ENCODE measurements at places on chromosomes 1 and 21. TPM values are rescaled to one million over a fixed set of nuclear protein-coding genes. Genes with fewer than 3 reads are reported as not detected.

Gene KCNE2
- not detected for total RNA-seq

DNA sequence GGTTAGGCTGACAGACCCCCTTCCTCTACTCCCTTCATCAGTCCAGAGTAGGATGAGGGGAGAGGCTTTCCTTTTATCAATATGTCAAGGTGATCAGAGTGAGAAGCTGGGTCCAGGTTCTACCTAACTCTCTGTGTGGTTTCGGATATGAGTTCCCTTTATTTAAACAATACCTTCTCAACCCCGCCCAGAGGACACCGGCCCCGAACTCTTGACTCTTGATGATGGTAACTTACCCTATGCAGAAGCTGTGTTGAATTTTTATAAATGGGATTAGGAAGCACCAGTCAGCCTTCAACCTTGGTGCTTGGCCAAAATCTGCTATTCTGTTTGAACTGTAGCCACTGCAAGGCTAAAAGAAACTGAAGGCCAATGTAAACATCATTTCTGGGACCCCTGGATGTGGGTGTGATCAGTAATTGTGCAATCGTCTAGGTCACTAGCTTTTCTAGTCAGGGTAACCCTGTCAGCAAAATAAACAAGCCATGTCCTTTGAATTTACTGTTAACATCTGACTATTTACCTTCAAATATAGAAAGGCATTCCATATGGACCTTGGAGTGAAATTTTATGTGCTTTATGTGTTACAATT, 398.3 kb downstream of the SEC16B start:
- DNase-seq = no peak

DNA sequence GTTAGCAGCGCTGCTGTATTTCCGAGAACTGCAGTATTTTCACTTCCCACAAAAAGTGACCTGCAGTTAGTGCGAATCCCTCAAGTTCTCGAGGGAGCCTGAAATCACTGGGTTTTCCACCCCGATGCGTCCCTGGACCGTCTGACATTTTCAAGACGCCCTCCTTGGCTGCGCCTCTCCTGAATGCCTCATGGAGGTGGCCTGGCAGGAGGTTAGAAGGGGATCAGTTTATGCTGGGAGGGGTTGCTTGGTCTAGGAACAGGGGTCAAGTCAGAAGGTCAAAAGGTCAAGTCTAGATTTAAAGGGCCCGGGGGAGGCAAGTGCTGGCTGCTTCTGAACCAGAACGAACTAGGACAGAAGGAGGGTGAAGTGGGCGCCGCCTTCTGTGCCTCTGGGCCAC, 176.8 kb downstream of the PRDM16 start:
- DNase-seq = no peak

GRCh38 chr1:61005614-61006580, 76.5 kb upstream of the NFIA start:
- no peak for DNase-seq

DNA sequence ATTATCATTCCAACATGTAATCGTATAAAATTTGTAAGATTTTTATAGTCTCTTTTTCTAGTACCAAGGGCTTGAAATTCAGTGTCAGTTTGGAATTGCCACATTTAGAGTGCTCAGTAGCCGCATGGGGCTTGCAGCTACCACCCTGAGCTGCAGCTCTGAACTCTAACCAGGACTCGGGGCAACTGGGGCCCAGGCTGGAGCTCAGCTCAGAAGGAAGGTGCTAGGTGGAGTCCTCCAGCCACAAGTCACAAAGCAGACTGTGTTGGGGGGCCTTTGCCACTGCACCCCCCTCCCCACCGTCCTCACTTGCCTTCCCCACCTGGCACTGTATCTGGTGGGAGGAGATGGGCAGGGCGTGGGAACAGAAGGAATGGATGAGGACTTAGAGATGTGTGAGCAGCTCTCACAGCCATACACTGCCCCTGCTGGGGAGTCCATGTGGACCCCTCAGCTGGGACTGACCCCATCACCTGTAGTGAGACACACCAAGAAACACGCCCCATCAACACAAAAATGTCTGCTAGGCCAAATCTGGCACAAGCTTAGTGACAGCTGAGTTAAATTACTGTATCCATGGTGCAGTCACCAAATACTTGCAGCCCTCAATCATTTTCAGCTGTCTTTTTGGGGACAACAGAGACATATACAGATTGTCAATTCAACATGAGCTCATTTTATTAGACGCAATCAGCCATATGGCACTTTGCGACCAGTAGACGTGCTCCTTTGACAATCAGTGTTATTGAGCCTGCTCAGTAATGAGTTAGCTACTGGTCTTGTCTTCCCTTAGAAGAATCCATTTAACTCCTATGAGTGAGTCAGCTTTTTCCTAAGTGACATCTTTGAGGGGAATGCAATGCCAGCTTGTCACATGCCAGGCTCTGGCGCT, 241.7 kb upstream of the RAB4A start:
- DNase-seq = no peak

GRCh38 chr1:22287946-22288520, 145.1 kb upstream of the WNT4 start:
- no peak for DNase-seq

GRCh38 chr1:57007948-57008347, 42.1 kb upstream of the C8B start:
- DNase-seq = no peak

Gene SPTA1
- total RNA-seq = not detected

Gene ANGPTL1
- 1.7 TPM for total RNA-seq

- no peak for DNase-seq
Observed at GRCh38 chr1:18126616-18127015, 19.0 kb downstream of the IGSF21 start.

DNA sequence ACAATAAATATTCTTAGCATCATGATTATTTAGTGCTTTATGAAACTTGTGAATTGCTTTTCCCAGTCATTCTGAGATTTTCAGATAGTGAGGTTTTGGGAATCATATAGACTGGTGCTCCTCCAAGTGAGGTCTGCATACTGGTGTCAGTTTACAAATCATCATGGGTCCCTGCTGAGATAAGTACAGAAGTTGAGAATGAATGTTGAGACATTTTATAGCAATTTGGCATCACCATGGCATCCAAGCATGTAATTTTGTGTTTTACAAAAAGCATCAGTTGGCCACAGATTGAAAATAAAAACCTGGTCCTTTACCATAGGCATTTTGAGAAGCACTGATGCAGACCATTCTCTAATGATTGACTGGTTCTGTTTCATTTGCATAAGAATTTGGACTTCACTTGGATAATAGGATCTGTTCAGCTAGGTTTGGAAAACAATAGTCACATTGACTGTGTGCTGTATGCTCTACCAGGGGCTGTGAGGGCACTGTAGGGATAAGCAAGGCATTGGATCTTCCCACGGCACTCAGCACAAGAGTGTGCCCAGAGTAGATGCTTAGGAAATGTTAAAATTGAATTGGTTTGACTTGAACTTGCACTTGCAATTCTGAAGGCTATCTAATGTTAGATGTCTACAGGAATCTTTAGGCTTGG, 79.0 kb upstream of the JUN start:
- no peak for DNase-seq

GRCh38 chr21:41245509-41246135, 71.0 kb upstream of the FAM3B start:
- DNase-seq = no peak

DNA sequence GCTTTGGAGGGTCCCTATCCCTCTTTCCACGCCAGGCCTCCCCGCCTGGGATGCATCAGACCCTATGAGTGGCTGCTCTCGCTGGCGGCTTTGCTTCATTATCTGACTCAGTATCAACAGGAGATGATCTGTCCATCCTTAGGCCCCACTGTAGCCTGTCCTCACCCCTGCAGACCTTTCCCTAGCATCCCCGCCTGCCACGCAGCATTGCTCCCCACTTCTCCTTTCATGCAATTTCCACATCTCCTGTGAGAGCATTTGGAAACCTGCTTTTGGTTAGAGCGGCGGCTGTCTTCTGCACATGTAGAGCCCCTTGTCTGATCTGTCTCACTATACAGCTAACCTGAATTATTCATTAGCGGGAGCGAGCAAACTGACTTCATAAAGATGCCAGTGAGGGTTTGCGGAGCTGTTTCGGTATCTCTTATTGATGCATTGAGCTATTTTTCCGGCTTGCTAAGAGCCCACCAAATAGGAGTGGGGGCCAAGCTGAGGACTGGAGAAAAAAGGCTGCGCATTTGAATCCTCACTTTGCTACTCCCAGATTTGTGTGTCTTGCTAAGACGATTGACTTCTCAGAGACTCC, 40.0 kb upstream of the ATP2B4 start:
- no peak for DNase-seq

Gene GSTM5
- 0.48 TPM for total RNA-seq

DNA sequence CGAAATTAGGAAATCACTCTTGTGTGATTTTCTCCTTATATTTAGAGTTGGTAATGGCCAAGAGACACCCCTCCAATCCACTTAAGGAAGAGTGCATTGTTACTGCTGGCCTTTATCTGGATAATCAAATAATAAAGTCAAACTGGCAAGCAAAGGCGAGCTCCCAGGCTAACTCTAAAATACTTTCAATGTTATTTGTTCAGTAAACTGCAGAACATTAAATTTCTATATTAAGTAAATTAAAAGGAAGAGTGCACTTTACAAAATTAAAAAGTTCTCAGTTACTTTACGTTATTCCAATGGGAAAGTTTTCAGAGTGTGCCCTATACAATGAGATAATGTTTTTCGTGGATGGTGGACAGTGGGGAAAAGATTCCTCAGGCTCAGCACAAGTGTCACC, 562.4 kb upstream of the BEND5 start:
- DNase-seq = no peak

DNA sequence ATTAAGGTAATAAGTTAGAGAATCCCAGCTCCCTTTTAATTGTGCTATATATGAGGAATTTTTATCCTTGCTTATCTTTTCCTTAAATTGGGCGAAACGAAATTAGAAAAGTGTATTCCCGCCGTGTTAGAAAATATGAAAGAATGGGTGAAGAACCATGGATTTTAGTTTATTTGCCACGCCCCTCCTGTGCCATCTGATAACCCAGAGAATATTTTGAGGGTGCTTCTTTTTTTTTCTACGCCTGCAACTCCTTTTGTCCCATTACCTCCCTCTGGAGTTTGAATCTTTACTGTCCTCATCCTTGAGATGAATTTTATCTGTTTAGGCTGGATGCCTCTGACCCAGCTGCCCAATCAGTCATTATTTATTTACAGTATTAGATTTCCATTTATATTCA, 1.6 kb downstream of the TLCD4 start:
- DNase-seq = no peak

Measured in RPMI7951 (cell line).